ENCODE measurements at places on chromosomes 4 and X.

- DNase-seq = no peak
These were observed 4.5 kb upstream of the PPP2R2C start for GRCh38 chr4:6476893-6477292.

DNA sequence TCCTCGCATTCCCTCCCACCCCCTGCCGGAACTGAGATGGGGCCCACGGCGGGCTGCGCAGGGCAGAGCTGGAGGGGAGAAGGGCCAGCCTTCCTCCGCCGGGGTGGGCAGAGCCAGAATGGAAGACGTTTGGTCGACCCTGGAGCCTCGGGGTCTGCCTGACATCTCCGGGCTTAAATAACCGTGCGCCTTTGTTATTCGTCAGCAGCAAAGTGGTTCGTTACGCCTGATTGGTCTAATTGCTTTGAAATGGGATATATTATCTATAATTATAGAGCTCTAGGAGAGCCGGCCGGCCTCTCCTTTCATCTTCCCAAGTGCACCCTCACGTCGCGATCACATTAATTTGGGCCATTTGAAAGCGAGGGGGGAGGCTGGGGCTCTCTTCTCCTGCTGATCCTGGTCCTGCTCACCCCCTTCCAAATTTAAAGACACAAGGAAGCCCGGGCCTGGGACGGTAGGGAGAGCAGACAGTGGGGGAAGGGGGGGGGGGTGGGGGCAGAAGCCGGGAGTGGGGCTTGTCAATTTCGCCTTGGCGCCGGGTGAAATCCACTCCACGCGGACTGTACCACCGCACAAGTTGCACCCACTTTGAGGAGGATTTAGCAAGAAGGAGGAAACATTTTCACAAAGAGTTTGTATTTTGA, 4.7 kb upstream of the MSX1 start:
- no peak for DNase-seq

DNA sequence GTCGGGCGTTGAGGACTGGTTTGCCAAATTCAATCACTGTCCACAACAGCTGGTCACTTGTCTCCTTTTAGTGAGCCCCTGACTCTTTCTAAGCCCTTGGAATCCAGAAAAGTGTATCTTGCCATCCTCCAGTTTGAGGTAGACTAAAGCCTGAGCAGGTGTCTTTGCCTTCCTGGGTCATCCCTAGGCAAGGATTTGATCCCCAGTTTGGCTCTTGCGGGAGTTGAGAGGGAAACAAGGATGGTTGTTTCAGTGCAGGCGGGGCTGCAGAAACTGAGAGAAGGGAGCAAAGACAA, 2.2 kb upstream of the FGF5 start:
- DNase-seq = no peak

GRCh38 chr4:152503653-152504290, 32.1 kb downstream of the FBXW7 start:
- no peak for DNase-seq

GRCh38 chr4:76752861-76753501, 145.0 kb downstream of the SOWAHB start:
- no peak for DNase-seq

- DNase-seq = no peak
These were observed 825.7 kb downstream of the TECRL start for GRCh38 chr4:63583561-63583960.

- DNase-seq = no peak
These were observed 2.0 kb upstream of the CTAG2 start for GRCh38 chrX:154655346-154655745.

DNA sequence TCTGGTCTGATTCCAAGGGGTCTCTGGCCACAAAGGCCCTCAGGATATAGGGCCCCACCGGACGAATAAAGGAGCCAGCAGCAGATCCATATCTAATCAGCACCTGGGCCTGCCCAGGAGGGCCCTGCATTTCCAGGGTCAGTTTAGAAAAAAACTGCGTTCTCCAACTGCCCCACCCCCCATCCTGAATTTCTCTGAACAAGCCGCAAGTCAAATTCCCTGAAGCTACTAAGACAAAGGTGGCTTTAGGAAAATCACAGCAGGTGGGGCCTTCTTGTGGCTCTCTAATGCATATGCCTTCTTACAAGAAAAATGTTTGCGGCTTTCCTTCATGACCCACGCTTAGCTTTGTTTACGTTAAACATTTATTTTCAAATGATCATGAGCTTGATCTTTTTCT, 76.6 kb downstream of the MBNL3 start:
- no peak for DNase-seq

DNA sequence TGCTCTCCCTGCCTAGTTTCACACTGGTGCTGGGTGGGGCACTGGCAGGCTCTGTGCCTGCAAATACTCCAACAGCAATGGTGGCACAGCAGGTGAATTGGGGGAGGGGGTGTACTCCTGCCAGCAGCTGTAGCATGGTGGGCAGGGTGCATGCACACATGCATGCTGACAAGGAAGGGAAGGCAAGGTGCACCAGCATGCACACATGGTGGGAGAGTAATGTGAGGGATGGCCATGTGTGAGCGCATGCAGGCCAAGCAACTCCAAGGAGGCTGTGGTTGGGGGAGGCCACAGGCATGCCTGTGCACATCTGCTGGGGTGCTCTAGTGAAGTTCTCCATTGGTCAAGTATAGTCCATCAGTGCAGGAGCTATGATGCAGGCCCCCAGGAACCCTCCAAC, 54.5 kb upstream of the INPP4B start:
- no peak for DNase-seq

GRCh38 chr4:64479338-64479737, 70.1 kb upstream of the TECRL start:
- DNase-seq = no peak

DNA sequence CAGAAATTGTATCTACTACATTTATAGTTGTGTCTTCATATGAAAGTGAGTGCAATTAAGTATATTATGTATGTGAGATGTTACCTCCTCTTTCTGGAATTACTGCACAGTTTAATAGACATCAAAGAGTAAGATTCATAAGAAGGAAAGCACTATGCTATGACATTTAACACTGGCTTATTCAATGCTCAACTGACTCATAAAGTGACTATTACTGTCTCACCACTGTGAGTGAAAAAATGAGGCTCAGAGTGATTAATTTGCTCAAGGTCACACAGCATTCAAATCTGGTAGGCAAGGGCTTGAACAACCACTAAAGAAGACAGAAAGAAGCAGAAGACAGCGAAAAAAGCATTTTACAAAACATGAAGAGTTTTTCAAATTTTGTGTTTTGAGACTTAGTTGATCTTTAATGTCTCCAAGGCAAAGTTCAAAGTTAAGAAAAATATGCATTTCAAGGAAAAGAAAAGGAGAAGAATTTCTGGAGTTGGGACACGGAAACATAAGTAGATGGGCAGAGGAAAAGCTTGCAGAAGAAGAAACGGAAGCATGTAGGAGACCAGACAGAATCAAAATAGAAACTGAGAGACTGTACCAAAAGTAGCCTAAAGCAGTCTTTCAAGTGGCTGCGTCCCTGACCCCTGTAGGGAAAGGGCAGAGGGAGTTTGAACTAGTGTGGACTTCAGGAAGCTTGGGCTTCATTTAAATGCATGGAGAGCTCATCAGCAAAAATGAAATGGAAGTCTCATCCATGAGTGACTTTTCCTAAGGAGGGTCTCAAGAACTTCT, 66.3 kb downstream of the KCNIP4 start:
- DNase-seq = no peak

DNA sequence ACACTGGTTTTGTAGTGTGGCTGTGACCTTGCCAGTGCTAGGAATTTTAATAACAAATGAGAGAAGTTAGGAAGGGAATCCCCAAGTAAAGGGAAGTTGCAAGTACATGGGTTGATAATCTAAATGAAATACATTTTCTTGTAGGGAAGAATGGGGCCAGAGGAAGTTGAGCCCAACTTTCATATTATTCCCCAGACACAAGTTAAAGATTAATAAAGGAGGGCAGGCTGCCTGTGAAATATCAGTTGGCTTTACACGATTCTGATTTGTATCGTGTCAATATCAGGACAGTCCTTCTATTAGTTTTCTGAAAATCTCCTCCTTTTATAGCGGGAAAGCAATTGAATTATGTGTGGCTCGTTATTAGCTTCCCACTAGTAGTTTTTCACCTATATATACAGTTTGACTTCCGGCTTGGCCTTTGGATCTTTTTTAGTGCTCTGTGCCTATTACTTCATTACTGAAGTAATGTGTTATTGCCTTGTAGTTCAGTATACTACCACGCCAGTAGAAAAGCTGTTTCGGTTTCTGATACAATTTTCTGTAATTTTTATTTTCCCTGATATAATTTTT, 1.7 kb downstream of the PDLIM5 start:
- DNase-seq = no peak

DNA sequence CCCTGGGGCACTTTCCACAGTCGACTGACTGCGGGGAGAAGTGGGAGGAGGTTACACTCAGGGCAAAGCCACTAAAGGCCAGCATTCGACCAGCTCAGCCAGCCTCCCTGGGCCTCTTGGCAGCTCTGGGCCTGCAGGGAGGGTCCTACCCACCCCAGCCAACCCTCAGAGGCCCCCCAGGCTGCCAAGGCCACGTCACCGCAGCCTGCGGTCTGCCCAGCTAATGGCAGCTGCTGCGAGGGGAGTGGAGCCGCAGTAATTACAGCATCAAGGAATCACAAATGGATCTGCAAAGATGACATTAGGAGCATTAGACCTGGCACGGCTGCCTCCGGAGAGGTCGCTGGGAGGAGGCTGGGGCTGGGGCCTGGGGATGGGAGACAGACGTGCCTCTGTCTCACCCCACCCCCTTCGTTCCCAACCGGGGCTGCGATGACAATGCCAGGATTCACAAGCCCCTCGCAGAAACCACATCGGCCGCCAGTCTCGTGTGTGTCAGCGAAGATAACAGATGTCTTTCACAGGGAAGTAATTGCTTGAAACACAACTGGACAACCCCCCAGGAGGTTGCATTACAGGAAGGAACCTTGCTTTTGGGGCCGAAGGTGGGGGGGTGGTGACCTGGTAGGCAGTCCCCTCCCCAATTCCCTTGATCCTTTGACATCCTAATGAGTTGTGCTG, 367.6 kb downstream of the BCOR start:
- DNase-seq = no peak

- no peak for DNase-seq
These were observed 516.6 kb upstream of the GALNT7 start for GRCh38 chr4:172651961-172652360.

DNA sequence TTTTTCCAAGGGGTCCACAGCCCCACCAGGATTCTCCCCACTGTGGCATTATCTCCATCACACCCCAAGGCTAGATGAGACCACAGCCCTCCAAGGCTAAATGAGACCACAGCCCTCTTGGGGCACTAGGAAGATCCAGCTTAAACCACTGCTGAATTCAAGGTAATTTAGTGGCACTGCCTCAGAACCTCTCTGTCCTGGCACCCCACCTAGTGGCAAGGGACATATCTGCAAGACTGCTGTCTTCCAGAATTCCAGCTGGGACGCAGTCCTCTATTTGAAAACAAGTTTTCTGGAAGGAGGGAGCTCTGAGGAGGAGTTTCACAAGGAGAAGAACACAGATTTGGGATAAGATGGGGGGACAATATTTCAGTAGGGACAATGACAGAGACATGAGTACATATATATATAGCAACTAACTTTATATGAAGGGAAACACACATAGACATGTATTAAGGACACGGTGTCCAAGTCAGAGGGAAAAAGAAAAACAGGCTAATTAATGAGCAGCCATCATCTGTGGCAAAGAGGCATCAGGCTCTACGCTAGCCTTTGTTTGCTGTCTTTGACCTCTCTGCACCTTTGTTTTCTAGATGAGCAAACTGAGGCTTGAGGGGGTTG, 9.3 kb downstream of the CETN2 start:
- DNase-seq = no peak

DNA sequence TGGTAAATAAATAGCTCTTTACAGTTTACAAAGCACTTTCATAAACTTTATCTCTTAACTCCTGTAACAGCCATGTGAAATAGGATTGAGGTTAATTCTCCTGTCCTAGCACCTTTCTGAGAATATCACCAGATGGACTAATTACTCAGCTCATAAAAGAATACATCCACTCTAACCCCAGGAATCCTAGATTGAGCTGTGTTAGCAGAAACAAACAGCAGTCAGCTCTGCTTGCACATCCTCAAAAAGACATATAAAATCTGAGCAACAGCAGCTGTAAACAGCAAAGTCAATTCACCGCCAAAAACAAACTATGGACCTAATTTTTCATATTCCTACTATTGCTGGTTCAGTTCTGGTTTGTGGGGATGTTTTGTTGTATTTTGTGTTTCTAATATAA, 182.8 kb downstream of the QDPR start:
- no peak for DNase-seq

GRCh38 chrX:13404364-13404763, 84.5 kb upstream of the ATXN3L start:
- no peak for DNase-seq

GRCh38 chr4:88794952-88795351, 97.3 kb upstream of the NAP1L5 start:
- DNase-seq = no peak

GRCh38 chr4:189779281-189779980, 161.2 kb upstream of the FRG1 start:
- DNase-seq = no peak

DNA sequence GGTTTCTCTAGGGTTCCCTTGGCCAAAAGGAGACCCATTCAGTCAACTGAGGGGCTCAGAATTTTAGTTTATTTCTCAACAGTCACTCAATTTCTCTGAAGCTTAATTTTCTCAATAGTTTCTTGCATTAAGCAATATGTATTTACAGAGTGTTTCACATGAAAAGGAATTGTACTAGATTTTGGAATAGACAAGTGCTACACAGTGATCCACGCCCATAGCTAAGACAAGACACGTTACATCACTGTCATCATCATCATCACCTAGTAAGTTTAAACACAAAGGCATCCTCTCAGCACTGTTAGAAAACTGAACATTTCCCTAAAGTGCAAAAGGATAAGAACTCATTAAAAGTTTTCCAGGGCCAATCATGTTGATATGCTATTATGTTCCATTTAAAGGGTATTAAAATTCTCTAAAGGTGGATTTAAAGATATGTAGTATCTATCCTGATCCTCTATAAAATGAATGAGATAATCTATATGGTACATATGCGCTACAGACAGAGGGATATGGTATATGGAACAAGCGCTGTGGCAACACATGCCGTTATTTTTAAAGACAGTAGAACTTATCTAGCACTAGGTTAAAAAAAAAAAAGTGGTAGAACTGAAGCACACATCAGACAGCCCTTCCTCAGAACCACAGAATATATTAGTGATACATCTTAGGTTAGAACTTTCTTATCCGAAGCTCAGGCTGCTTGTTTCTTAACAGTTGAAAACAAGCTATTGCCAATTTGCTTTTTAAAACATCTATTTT, 12.1 kb downstream of the PPA2 start:
- DNase-seq = no peak

DNA sequence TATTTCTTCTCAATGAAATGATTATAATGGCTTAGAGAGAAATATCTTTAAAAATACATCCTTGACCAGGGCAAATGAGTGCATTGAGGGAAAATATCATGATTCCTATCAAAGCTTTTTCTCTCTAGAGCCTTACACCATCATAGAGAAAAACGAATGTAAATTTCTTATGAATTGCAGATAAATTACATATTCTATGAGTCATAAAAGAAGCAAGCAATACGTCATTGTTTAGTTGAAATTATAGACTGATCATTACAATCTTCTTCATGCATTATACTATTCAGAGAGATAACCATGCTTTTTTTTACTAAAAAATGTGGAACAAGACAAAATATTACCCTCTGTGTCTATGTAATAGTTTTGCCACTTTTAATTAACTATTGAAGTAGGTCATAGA, 100.9 kb upstream of the RXFP1 start:
- DNase-seq = no peak

Measured in stimulated activated CD4-positive, alpha-beta T cell treated with anti-CD3 and anti-CD28 coated beads, Interleukin-15, amount 100 ng/mL, for 1 hour (primary cell).